Bronchial epithelial cell (primary cell): ENCODE measurements at places on chromosomes 2 and 18.

DNA sequence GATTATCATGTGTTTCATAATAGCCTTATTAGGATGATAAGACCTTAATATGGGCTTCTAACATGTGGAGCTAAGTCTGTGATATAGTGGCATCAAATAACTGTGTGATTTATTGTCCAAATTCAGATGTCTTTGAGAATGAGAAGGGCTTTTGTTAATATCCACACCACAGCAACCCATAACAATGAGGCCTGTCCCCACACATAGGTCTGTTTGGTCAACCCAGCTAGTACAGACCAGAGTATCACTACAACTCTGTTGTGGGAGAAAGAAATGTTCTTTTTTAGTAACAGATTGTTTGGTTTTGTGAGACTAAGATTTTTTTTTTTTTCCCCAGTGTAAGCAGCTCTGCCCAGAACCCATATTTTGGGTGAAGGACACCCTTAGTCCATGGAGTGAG lies 439.2 kb downstream of the PIK3C3 start:
- no peak for DNase-seq

- DNase-seq: no peak
These were observed 9.2 kb downstream of the TMEM37 start for GRCh38 chr2:119440873-119441272.

GRCh38 chr2:235053651-235054050 lies 101.8 kb downstream of the SH3BP4 start:
- DNase-seq: no peak

GRCh38 chr2:134499307-134499926 lies 219.4 kb downstream of the TMEM163 start:
- no peak for DNase-seq

DNA sequence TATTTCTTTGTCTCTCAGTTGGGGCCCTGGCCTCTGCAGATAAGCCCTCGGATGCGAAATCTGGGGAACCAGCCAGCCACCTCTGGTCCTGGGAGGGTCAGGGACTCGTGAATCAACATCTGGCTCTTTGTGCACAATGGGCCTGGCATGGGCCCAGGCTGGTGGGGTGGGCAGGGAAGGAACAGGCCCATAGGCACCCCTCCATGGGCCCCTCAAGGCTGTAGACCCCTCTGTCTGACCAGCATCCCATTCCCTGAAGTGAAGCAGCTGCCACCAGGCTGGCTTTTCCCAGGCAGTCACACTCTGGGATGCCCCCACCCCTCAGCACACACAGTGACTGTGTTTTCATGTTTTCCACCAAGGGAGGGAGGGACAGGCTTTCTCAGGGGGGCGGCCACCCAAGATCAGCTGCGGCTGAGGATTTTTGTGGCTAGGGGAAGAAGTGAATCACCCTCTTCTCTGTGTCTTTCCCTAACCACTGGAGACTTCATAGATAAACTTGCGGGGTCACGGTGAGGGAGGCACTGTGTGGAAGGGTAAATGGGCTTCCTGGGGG lies 166.0 kb downstream of the AGAP1 start:
- no peak for DNase-seq

GRCh38 chr2:64923385-64923710 lies 65.9 kb upstream of the SLC1A4 start:
- no peak for DNase-seq

GRCh38 chr18:78809845-78810244 lies 169.8 kb upstream of the SALL3 start:
- DNase-seq: no peak

DNA sequence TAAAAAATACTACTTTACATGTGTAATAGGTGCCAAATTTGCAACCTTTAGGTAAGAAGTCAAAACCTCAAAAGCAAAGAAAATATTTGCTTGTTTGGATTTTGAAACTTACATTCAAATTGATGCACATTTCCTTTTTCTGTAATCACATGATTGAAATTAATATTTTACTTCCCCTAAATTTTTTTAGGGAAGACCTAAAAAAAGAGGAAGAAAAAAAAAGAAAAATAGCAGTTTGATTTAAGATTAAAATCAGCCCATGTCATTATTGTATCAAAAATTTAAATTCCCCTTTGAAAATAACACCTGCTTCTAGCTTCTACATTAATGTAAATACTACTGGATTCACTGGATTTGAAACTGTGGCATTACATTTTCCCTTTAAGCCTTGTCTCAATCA lies 68.2 kb upstream of the STON1 start:
- no peak for DNase-seq

DNA sequence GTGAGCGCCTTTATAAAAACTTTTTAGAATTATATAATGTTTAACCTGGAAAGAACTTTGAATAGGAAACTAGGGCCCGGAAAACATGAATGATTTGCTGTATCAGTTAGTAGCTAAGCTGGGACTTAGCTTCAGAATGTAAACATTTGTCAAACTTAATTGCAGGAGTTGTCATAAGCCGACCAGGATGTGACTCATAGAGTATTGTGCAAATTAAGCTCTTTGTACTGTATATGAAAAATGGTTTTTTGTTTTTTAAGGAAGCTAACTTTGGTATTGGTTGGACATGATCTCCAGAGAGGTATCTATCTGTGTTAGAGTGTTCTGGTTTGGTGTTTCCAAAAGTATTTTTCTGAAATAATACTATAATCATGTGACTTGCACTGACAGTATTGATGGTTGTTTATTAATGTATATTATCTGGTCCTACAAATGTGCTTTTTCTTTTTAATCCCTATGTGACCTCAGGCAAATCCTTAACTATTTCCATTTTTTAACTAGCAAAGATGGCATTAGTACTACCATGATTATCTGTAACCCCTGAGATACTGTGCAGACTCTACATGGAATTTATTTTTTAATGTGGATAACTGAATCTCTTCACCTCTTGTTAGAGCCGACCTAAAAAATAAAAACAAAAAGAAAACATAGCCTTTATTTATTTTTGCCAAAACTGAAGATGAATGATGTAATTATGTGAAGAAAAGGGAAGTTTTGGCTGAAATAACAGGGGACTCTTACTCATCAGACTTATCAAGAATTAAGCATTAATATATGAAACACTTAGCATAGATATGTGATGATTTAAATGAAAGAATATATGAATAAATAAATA lies 11.7 kb downstream of the YIPF4 start:
- DNase-seq: peak; percentile 94

- peak; percentile 5 for DNase-seq
These were observed 142.4 kb upstream of the AQP4 start for GRCh38 chr18:27007880-27008279.

- DNase-seq: no peak
These were observed 53.2 kb downstream of the ZAP70 start for GRCh38 chr2:97766567-97766966.

GRCh38 chr2:107776362-107776761 lies 50.3 kb upstream of the RGPD4 start:
- no peak for DNase-seq

DNA sequence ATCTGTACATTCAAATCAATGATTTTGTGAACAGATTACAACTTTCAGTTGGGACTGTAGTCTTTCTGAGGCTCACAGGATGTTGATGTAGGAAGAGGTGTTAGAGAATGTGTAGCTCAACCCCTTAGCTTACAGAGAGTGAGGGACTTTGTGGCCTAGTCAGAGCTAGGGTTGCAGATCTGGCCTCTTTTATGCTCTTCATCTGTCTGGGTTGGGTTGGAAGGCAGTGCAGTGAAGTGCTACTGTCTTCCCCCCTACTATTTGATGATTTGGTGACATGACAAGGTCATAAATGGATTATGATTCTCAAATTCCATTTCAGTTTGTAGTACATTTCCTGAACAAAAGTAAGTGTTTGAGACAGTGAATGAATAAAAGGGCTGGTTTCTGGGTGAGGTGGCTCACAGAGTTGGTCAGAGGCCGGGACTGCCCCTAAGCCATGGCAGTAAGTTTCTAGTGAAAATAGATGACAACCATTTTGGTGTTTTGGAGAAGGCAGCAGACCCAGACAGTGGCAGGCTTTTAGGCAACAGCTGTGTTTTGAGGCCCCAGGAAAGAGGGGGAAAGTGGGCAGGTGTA lies 21.6 kb downstream of the MAP4K4 start:
- no peak for DNase-seq
